CD4-positive, CD25-positive, alpha-beta regulatory T cell (primary cell): ENCODE measurements at places on chromosomes 1 and 21. TPM values are rescaled to one million over a fixed set of nuclear protein-coding genes. Genes with fewer than 3 reads are reported as not detected.

ADAMTS4 gene
- polyA plus RNA-seq: 0.36 TPM

MAP3K21 gene
- polyA plus RNA-seq: 0.13 TPM

ZMYM1 gene
- polyA plus RNA-seq: 6.6 TPM

ADGRL4 gene
- polyA plus RNA-seq: not detected

NUP210L gene
- polyA plus RNA-seq: 0.17 TPM

MCOLN3 gene
- not detected for polyA plus RNA-seq
